ENCODE measurements at places on chromosomes 4 and X. TPM values are rescaled to one million over a fixed set of nuclear protein-coding genes. Genes with fewer than 3 reads are reported as not detected.

DNA sequence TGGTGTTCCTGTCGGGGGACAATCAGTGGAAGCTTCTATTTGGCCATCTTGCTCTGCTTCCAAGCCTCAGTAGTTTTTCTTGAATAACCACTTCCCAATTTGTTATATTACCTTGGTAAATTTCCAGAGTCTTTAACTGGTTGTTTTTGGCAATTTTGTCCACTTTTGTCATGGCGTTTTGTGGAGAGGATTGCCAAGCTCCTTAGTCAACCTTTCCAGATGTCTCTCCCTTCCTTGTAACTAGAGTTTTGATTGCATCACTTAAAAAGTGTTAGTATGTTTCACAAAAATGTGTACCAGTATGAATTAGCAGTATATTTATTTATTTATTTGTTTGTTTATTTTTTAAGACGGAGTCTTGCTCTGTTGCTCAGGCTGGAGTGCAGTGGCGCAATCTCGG lies 15.8 kb upstream of the UXT start:
- no peak for DNase-seq

DNA sequence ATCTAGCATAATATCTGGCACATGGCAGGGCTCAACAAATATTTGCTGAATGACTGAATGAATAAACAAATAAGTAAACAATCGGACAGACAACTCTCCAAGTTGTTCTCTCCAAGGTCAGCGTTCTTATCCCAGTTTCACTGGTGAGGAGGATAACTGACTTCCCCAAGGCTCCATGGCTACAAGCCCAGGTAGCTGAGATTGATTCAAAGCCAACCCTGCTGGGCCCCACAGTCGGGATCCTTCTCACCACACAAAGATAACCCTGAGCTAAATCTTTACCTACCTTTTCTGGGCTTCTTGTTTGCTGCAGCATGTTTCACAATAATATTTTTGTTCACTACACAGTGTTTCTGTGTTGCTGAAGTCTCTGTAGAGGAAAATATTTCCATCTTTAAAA lies 54.9 kb downstream of the USP46 start:
- no peak for DNase-seq

GRCh38 chrX:133985164-133985966 lies at the start of gene GPC3:
Gene GPC3 (minus strand): TSS chrX:133985594.
- DNase-seq, result peak; percentile 2

- peak; percentile 30 for DNase-seq
Measured at GRCh38 chrX:123884809-123885408, 25.1 kb downstream of the XIAP start.

DNA sequence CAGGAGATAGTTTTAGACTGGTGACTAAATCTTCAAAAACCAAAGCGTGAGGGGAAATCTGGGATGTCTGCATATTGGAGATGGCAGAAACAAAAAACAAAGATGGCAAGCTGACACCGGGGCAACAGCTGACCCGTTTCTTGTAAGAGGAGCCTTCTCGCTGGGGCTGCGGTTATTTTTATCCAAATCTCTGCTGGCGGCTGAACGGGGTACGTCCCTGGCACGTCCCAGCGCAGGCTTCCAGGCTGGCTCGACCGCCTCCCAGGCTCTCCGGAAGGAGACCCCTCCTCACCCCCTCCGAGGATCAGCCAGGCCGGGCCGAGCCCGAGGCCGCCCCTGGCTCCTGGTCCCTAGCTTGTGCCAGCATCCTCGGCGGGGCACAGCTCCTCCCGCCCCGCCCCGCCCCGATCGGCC lies 403 bp downstream of the SGCB start:
- DNase-seq, result peak; percentile 31

GRCh38 chr4:166655705-166656104 lies 578.6 kb downstream of the SPOCK3 start:
- DNase-seq, result no peak

DNA sequence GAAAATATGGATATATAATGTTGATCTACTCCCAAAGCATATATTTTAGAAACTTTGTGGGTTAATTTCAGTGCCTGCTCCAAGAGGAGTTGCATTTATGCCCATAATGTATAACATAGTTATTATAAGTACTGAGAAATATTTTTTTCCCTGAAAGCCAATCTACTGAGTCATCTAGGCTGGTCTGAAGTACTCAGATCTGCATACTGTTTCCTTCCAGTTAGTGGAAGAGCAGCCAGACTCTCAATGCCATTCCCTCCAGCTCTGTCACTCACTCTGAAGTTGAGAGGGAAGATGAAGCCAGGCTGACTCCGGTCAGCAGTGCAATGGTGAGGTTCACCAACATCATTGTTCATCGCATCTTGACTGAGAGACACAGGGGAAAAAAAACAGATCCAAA lies 505.1 kb downstream of the PPARGC1A start:
- no peak for DNase-seq

DNA sequence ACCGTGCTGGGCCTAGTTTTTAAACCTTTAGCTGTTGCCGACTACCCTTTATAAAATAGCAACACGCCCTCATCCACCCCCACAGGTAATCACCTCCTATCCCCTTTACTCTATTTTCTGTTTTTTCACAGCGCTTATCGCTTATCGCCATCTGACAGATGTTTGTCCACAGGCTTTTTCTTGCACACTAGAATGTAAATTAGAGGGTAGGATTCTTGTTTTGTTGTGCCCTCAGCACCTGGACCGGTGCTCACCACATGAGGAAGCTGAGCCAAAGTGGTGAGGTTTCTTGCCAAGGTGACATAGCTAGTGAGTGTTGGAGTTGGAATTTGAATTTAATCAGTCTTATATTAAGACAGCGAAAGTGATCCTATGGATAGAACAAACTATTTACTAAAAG lies 2.9 kb upstream of the RBBP7 start:
- DNase-seq, result peak; percentile 23

DNA sequence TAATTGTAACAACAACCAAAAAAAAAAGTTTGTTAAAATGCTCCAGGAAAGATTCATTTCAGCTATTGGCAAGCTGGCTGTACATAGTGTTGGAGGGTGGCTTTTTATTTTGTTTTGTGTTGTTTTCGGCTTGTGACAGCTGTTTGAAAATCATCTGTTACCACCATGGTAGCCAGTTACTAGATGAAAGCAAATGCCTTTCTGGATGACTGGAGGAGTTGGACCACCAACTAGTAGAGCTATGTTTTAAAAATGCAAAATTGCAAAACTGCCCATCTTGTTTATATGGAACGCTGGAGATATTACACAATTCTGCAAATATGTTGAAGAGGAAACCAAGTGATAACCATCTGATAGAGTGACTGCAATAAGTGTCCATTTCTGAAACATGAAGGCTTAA lies 53.2 kb upstream of the TNIP3 start:
- no peak for DNase-seq

DNA sequence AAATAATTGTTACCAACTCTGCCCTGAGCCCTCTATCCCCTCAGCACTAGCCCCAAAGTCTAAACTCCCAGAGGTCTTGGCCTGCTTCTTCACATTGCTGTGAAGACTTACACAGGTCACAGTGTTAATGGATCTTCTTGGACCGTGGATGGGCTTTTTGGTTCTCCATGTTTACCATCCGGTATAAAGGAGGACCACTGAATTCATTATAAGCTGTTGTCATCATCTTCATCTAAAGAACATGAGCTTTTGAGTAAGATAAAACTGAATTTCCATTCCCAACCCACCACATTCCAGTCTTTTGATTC lies 8.5 kb downstream of the NUDT11 start:
- DNase-seq, result no peak

DNA sequence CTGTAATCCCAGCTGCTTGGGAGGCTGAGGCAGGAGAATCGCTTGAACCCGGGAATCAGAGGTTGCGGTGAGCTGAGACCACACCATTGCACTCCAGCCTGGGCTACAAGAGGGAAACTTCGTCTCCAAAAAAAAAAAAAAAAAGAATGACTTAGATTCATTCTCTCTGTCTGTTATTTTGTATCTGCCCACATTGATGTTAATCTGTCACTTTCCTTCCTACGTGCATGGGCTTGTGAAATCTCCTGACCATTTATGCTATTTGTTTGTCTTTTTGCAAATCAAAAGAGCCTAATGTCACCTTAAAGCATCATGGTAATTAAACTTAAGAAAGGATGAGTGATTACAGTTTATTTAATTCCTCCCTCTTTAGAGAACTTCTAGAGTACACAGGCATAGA lies 27.4 kb downstream of the GAB1 start:
- DNase-seq, result no peak

- DNase-seq, result no peak
Measured at GRCh38 chr4:2942037-2942531, 21.1 kb downstream of the NOP14 start.

DNA sequence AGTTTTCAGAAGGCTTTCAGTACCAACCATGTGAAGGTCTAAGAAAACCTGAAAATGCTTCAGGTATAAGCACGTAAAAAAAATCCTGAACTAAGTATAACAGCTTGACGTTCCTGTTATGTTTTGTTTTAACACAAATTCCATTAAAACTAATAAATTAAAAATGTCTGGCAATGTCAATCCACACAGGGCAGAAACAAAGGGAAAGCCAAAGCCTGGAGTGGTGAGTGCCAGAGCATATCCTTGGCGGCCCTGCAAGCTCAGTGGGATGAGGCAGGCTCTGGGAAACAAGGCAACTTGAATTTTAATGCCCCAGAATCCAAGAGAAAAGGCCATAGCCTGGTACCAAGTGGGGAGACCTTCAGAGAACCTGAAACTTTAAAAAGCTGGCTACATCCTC lies 78.2 kb downstream of the EPHA5 start:
- no peak for DNase-seq

The UCP1 gene
- total RNA-seq, result not detected

The GLOD5 gene
- not detected for total RNA-seq

The CCKAR gene
- total RNA-seq, result not detected

The PNMA3 gene
- not detected for total RNA-seq

The EMCN gene
- not detected for total RNA-seq
